ENCODE measurements at places on chromosomes 2 and 18. TPM values are rescaled to one million over a fixed set of nuclear protein-coding genes. Genes with fewer than 3 reads are reported as not detected.

- DNase-seq, result no peak
Observed at GRCh38 chr18:24659827-24660720, 199.6 kb downstream of the HRH4 start.

DNA sequence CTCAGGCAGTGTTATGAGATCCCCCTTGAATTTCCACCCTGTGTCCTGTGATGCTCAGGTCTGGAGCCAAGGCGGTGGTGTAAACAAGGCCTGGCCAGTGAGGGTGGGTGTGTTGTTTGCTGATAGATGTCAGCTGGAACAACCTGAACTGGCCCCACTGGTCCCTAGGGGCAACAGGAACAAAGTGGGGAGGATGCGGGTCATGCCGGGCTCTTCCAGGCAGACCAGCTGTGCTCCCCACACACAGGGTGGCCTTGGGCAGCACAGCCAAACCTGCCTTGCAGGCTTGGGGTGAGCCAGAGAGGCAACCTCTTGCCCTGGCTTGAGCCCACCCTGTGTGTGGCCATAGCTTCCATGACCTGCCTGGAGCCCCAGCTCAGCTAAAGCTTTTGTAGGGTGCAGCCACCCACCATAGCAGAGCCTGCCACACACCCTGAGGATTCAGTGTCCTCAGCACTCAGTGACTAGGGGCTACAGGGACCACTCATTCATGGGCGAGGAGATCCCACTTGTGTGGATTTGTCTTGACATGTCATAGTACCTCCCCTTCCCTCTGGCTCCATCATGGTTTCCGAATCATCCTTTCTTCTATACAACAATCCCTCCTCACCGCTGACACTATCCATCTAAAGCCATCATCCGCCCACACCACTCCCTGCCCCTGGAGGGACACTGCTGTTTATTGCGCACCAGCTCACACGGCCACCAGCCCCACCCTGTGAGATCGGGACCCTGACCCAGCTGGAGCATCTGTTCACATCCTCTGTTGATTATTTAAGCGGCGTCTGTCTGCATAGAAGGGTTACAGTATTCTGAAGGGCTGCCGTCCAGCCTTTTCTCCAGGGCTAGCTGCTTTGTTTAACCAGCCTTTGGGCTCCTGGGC, 268.8 kb downstream of the CYP26B1 start:
- DNase-seq, result peak; percentile 46

The RAB6D gene
- 0.16 TPM for total RNA-seq

The GPBAR1 gene
- total RNA-seq, result 1.2 TPM
